Right renal pelvis (tissue), 4 donors: ENCODE measurements at places on chromosomes 1 and 21. TPM values are rescaled to one million over a fixed set of nuclear protein-coding genes. Genes with fewer than 3 reads are reported as not detected.

The ZNF683 gene
- not detected for polyA plus RNA-seq

- DNase-seq = no peak
Measured at GRCh38 chr1:242690849-242691609, 166.5 kb upstream of the PLD5 start.

The SLC2A1 gene
- 36.1 TPM for polyA plus RNA-seq

The INSRR gene
- polyA plus RNA-seq = 2.8 TPM

DNA sequence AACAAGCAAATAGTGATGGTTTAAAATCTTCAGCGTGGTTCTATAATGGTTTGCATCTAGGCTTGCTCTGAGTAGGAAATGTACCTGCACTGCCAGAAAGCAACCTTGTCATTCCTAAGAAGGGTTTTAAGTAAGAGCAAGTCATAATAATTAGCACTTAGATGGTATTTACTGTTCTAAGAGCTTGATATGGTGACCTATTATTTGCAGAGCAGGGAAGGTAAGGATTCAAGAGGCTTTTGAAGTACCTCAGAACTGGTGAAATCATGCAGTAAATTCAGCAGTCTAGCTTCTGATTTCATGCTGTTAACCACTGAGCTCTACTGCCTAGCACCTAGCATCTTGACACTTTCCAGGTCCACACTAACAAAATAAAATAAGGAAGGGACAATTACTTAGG, 23.7 kb downstream of the ATP1A1 start:
- no peak for DNase-seq
